ENCODE measurements at places on chromosomes 12 and 14.
A peak's percentile ranks its signal among the peaks of the same experiment; 100 is the strongest.

DNA sequence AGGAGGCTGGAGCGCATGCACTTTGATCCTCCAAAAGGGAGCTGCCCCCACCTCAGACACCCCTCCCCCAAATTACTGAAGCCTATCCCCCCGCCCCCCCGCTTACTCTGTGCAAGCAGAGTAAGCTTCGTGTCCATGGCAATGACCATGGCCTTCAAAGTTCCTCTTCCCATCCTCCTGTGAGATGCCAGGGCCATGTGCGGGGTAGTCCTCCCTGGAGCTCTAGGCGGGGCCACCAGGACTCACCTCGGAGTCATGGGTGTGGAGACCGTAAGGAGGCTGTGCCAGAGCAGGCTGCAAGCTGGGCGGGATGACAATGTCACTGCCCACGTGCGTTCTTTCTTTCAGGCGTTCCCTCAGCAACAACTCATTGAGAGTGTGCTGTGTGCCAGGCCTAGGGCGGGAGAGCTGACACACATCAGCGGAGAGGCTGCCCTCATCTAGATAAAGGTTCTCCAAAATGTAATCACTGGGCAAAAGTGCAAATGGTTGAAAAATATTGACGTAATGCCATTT lies 66.8 kb downstream of the C14orf132 start:
- no peak for DNase-seq

GRCh38 chr12:84585776-84586395 lies 326.7 kb downstream of the SLC6A15 start:
- peak; percentile 14 for DNase-seq

DNA sequence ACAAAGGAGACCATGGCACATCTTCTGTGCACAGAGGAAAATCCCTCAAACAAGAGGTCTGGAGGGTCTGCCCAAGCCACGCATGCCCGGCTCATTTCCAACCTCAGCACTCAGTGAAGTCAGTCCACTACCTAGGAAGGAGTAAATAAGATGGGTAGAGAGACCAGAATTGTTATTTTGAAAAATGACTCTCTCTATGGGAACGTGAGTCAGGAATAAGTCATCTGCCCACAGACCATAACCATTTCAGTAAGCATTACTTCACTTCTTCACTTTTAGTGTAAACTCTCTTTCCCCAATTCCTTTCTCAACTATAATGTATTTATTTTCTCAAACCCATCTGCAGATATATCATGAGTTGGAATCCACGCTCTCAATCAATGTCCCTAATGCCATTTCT lies 1039.9 kb upstream of the USP15 start:
- peak; percentile 3 for DNase-seq

- DNase-seq = no peak
These were observed 58.6 kb downstream of the C14orf132 start for GRCh38 chr14:96097752-96098151.

DNA sequence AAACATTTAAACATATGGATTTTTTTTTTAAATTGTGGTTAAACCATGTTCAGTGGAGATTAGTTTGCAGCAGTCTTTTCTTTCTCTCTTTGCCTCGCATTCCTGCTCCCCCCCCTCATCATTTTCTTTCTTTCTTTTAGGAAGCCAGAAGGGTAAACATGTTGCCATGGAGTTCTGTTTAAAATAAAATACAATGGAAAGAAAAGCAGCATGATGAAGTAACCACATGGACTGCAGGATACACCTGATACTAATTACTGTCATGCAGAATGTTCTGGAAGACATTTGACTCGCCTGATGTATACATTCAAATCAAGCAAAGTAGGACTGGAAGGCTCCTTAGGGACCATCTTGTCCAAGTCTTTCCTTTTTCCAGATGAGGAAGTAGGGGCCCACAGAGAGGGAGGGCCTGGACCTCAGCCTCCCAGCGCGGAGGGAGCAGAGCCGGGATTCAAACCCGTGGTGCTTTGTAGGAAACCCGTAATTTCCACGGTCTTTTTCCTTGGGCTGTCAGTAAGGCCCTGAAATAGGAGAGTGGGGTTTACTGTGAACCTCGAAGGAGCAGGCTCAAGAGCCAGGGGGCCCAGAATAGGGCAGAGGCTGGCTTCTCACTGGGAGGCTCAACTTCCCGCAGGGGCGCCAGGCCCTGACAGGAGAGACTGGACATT lies 2.4 kb upstream of the MEG3 start:
- DNase-seq = no peak

GRCh38 chr14:38282936-38283335 lies 27.0 kb upstream of the CLEC14A start:
- no peak for DNase-seq

Measured in A172 (cell line).